WTC11 (cell line): ENCODE measurements at places on chromosomes 13 and 19.

DNA sequence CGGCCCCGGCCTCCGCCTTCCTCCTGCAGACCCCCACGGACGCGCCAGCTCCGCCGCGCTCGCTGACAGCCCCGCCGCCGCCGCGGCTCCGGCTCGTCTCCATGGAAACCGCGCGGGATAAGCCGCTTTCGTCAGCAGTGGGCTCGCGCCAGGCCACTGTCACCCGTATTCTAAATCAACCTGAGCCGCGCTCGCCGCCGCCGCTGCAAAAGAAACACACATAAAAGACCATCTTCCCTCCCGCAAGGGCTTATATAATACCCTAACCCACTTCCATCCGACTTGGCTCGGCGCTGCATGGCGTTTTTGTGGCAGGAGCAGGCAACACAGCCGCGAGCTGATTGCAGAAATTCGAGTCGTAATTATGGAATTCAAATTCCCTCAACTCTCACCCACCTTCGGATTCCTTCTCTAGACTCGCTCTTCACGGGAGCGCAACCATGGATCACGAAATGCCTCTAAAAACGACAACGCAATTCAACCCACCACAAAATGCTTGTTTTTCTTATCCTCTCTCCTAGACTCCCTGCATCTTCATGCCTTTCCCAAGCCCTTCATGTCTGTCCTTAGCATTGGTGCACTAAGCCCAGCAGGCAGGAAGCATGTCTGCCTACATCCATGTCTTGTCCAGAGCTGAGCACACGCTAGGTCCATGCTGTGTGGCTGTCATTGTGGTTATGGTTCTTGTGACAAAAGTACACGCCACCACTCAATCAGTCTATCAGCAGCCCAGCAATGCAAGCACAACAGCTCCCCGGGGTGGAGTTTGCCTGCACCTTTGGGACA, at the start of gene AMER2:
Gene AMER2, minus strand, starts transcription at position 772 of the 786 bp plus-strand sequence. Its CDS starts 669 bp downstream, at position 103.
- DNase-seq = peak; percentile 28

DNA sequence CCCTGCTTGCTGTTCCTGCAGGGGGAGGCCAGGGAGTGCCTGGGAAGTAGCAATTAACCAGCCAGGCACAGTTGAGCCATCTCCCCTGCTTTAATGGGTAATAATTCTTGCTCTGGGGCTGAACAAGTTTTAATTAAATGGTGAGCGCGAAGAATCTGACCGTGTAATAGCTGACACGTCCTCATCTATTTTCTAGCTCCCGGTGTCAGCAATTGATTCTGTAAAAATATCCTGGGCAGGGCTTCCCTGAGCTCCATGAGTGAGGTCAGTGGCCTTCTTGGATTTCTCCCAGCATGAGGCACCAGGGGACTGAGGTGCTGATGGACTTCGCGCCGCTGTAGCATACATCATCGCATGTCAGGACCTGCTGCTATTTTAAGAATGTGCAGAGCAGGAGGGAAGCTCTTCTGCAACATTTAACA, 26.9 kb downstream of the SIPA1L3 start:
- no peak for DNase-seq

DNA sequence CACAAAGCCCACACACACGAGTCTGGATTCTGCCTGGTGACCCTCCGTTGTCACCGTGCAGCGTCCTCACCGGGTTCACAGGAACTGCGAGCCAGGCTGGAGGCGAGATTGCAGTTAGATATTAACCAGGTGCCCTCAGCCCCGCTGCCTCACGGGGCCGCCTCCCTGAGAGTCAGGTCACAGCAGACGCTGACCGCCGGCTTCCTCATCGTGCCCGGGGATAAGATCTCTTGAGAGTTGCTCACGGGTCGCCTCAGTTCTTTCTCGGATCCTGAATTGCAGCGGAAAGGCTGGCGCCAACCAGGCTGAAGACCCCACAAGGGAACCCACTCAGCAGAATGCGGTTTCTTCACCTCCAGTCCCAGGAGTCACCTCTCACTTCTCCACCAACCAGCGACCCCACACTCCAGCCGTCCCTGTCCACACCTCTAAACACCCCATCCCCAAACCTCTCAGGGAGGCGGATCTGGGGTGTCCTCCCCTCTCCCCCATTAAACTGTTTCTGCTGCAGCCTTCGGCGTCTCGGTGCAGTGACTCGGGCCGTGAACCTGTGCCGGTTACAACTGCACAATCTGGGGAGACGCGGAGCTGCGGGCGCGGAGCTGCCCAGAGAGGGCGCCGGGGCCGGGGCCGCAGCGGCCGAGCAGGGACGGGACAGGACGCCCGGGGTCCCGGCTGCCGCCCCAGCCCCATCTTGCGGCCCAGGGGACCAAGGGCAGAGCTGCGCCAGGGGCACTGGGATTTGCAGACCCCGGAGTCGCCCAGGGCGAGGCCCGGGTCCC, 591 bp downstream of the ZNF823 start:
- peak; percentile 50 for DNase-seq

- DNase-seq = no peak
These were observed 97.1 kb downstream of the SIPA1L3 start for GRCh38 chr19:38004186-38004520.

GRCh38 chr13:79457390-79457789, 23.6 kb upstream of the NDFIP2 start:
- DNase-seq = no peak

GRCh38 chr13:101150998-101151397, 265.3 kb downstream of the NALCN start:
- DNase-seq = no peak

DNA sequence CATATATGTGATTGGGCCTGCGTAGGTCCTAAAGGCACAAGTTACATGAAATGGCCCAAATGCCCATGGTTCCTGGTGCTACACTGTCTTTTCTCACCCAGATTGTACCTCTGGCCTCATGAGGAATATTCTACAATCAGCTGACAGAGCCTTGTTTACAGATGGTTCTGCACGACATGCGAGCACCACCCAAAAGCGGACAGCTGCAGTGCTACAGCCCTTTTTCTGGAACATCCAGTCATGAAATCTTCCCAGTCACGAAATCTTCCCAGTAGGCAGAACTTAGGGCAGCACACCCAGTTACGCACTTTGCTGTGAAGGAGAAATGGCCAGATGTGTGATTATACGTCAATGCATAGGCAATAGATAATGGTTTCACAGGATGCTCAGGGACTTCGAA, 7.7 kb upstream of the ELF1 start:
- no peak for DNase-seq

- DNase-seq = no peak
These were observed 377.0 kb downstream of the DLEU7 start for GRCh38 chr13:50466456-50466855.

- no peak for DNase-seq
These were observed 63.5 kb downstream of the C13orf42 start for GRCh38 chr13:51047434-51048165.

- no peak for DNase-seq
These were observed 28.1 kb downstream of the KEAP1 start for GRCh38 chr19:10474962-10475451.

DNA sequence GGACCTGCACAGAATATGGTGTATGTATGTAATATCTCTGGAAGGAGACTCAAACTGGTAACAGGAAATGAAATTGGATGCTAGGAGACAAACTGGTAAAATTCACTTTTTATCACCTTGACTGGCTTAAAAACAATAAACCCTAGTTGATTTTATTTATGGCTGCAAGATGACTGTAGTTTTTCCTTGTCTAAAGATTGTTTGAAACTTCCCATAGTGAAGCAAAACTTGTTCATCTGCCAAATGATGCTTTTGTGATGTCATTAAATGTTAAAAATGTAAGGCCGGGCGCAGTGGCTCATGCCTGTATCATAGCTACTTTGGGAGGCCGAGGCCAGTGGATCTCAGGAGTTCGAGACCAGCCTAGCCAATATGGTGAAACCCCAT, 2.5 kb upstream of the ECH1 start:
- no peak for DNase-seq

DNA sequence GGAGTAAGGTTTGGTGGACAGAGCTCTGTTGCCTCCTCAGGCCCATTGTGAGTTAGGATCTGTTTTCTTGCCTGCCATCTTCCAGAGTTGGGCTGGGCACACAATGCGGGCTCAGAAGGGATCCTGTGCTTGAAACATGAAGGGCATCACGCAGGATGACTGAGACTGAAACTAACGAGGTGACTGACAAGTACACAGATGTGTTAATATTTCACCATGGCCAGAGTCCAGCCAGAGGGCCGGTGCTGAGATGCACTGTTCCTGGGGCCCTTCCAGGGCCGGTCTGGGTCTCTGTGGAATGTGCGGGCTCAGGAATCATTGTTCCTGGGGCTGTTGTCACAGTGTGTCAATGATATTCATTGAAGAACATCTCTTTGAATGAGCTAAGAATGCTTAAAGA, 163.7 kb downstream of the URI1 start:
- DNase-seq = no peak

GRCh38 chr19:55209693-55210472, 582 bp upstream of the PTPRH start:
- no peak for DNase-seq

GRCh38 chr19:47358936-47359335, 9.8 kb downstream of the DHX34 start:
- DNase-seq = no peak

DNA sequence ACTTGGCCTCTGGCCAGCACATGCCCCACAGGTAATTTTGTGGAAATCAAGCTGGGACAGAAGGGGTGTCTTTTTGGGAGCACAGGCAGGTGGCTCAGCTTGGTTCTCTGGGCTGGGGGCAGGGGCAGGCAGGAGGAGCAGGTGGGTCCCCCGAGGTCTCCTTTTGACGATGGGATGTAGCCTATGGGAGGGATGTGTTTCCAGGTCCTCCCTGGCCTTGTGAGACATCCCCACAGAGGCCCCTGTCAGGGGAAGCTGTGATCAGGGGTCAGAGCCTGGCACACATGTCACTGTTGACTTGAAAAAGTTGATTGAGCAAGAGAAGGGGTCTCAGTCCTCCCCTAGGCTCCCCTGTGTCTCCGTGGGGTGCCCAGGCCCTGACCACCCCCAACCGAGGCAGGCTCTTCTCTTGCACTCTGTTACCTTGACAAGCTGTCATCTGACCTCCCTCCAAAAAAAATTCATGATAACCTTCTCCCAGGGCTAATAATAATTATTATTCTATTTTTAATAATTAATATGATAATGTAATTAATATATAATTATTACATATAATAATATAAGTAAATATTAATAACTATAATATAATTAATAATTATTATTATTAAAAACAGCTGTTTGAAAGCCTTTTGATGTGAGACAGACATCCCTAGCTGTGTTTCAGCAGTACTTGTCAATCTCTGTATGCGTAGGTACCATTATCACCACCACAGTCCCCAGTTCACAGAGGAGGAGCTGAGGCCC, 116.2 kb downstream of the ZDHHC20 start:
- DNase-seq = no peak

GRCh38 chr13:30088312-30088855, 219.0 kb downstream of the KATNAL1 start:
- DNase-seq = no peak

GRCh38 chr13:109694972-109695371, 91.4 kb downstream of the IRS2 start:
- no peak for DNase-seq

DNA sequence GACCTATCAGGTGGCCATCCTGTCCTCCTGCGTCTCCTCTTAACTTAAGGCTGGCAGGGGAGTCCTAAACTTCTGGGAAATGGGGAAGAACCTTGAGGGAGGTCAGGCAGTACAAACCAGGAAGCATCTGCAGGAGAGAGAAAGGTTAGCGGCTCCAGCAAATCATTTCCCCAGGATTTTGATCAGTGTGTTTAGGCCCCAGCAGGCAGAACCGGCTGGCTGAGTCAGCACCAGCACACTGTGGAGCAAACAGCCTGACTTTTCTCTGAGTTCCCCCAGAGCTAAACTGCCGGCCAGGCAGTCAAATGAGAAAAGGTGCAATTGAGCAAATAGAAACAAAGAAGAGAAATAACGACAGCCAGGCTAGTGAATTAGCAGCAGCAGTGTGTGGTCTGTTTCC, 46.7 kb upstream of the MEDAG start:
- DNase-seq = no peak

DNA sequence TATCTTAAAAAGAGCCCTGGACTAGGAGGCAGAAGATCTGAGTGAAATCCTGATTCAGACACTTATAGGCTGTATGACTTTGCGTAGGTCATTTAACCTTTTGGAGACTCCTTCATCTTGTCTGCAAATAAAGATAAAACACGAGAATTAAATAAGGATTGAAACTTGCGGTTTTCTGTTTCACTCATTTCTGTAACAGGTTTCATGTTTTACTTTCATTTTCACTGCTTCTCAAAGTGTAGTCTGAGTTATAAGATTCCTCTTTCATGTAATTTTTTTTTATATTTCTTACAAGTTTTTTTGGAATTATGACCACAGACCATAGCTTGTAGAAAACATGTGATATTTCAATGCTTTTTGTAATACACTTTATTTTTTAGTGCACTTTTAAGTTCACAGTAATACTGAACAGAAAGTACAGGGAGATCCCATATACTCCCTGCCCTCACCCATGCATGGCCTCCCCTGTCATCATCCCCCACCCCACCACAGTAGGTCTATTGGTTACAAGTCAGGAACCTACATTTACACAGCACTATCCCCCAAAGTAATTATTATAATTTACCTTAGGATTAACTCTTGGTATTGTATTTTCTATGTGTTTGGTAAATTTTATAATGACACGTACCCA, 174.6 kb downstream of the ITGBL1 start:
- DNase-seq = no peak

- no peak for DNase-seq
These were observed 160.2 kb downstream of the PDS5B start for GRCh38 chr13:32746474-32746873.
